ENCODE measurements at places on chromosomes 12 and 14. TPM values are rescaled to one million over a fixed set of nuclear protein-coding genes. Genes with fewer than 3 reads are reported as not detected.

FOXN4 gene
- 2.7 TPM for polyA plus RNA-seq

RFX4 gene
- polyA plus RNA-seq, result not detected

DNA sequence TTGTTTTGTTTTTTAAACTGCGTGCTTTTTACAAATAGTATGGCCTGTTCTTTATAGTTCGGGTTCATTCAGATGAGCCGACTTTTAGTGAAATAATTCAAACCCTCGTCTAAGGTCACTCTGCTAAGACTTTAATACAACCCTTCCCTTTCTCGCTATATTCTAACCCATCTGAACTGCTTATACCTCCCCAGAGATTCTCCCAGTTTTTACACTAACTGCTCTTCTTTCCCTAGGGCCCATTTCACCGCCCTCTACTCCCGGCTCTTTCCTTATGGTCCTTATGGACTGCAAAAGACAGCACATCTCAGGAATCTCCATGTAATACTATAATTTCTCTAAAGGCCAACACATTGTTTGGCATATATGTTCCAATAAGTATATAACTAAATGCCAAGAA lies 2.1 kb downstream of the MAPK1IP1L start:
- no peak for DNase-seq

DNA sequence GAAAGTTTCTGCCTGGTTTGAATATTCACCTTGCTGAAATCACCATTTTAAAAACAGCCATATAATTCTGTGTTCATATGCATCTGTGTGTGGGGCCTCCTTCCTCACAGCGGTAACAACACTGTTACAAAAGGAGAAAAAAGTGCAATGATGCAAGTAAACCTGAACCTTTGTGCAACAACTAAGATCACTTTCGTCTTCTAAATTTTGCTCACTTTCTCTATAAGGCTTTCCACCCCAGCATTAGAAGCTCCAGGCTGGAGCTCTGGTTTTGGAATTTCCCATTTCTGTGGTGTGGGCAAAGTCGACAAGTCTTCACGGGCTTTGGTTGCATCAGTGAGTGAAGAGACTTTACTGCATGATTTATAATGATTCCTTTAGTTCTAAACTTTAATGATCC lies 18.4 kb downstream of the FGD6 start:
- DNase-seq, result no peak

GRCh38 chr14:56173365-56173922 lies 55.2 kb downstream of the PELI2 start:
- no peak for DNase-seq
